ENCODE measurements at places on chromosomes 3 and 15. TPM values are rescaled to one million over a fixed set of nuclear protein-coding genes. Genes with fewer than 3 reads are reported as not detected.

Gene ANKRD34C
- not detected for total RNA-seq

Gene GOLGA8T
- not detected for total RNA-seq

Gene GABRR3
- not detected for total RNA-seq

Gene MAP4
- total RNA-seq = 152 TPM

Gene IL20RB
- total RNA-seq = 1.5 TPM

DNA sequence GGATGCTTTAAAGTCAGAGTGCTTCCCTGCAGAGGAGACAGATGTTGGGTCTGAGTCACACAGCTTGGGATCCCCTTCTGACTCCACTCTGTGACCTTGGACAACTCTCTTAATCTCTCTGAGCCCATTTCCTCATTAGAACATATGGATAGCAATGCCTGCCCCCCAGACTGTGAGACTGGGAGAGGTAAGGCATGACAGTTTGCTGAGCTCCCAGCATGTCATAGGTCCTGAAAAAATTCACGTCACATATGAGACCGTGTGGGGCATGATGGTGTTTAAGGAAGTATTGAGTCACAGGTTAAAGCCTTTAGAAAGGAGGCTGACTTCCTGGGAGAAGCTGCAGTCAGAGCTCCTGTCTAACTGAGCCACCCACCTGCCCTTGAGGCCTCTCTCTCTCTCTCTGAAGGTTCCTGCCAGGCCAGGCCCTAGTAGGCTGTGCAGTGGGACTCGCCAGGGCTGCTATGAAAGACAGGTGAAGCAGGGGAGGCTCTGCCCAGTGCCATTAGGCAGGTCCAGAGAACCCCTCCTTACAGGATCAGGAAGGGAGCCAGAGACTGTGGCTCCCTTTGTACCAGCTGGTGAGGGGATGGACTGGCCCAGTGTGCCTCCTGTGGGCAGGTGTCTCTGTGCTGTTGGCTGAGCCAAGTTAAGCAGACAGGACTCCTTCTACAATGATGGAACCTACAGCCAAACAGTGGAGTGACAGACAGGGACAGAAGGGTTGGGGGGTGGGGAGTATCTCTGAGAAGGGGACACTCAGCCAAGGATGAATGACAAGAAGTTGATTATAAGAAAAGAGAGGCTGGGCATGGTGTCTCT lies 19.5 kb upstream of the DOCK3 start:
- no peak for DNase-seq
